ENCODE measurements at places on chromosomes 12 and 14. TPM values are rescaled to one million over a fixed set of nuclear protein-coding genes. Genes with fewer than 3 reads are reported as not detected.

GRCh38 chr12:79114896-79115295, 250.3 kb downstream of the SYT1 start:
- DNase-seq, result no peak

- no peak for DNase-seq
These were observed 1373.7 kb downstream of the LRFN5 start for GRCh38 chr14:42980419-42980818.

- no peak for DNase-seq
These were observed 31.8 kb upstream of the RAD51AP1 start for GRCh38 chr12:4506870-4507269.

The AICDA gene
- total RNA-seq, result 0.10 TPM

The AMHR2 gene
- not detected for total RNA-seq
